ENCODE measurements at places on chromosomes 6 and 20.
A peak's percentile ranks its signal among the peaks of the same experiment; 100 is the strongest.

- DNase-seq = no peak
Observed at GRCh38 chr6:24004659-24005058, 121.4 kb upstream of the NRSN1 start.

- DNase-seq = no peak
Observed at GRCh38 chr6:137258170-137258569, 39.0 kb upstream of the IFNGR1 start.

DNA sequence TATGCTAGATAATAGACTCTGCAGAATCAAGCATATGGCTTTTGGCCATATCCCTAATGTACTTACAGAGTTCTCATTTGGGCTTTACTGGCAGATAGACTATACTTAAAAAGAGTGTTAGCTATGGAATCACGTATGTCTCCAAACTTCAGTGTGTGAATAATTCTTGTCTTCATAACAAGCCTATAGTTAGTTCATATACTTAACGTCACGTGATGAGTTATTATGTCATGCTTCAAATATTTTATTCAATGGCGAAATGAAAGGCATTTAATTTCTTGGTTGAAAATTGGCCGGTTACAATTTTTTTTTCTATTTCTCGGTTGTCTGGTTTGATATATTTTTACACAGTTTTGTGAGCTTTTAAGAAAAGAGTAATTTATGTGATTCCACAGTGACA lies 62.7 kb downstream of the MEI4 start:
- no peak for DNase-seq

GRCh38 chr6:156163311-156163710 lies 613.9 kb upstream of the ARID1B start:
- no peak for DNase-seq

DNA sequence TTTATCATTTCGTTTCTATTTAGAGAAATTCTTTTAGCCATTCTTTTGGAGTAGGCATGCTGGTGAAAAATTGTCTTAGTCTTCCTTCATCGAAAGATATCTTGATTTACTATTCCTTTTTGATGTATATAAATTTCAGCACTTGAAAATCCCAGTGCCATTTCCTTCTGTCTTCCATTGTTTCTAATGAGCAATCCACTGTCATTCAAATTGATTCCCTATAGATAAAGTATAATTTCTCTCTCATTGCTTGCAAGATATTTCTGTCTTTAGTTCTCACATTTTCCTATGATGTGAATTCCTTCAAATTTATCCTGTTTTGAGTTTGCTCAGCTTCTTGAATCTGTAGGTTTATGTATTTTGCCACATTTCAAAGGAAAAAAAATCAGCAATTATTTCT lies 251.1 kb upstream of the CHD6 start:
- no peak for DNase-seq

- DNase-seq = no peak
Observed at GRCh38 chr20:31836853-31837608, 8.4 kb downstream of the FOXS1 start.

DNA sequence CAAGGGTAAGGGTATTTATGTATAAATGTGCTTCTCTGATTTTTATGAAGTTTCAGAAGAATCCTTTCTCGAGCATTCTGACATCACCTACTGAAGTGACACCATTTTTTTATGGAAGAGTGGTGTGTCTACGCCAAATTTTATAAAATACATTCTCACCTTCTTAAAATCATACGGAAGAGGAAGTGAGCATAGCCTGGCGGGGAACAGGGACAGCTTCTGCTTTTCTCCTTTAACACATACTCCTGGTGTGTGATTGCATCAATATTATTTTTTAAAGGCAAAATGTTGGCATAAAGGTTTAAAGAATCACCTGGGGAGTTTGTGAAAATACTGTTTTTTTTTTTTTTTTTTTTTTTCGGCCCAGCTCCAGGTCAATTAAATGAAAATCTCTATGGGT lies 733.6 kb upstream of the MAN1A1 start:
- DNase-seq = no peak

- DNase-seq = no peak
Observed at GRCh38 chr20:41140226-41141133, 3.1 kb downstream of the PLCG1 start.

DNA sequence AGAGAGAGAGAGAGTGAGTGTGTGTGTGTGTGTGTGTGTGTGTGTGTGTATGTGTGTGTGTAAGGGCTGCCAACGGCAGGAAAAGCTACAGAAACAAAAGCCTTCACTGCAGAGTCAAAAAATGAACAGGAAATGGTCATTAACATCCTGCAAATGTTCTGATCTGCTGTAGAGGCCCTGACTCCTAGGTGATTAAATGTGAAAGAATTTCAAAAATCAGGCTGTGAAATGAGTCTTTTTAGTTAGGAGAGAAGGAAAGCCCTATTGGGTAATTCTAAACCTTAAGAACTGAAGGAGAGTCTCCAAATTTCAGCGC lies 166.5 kb upstream of the MYLIP start:
- no peak for DNase-seq

GRCh38 chr20:57251344-57251743 lies 15.1 kb downstream of the BMP7 start:
- no peak for DNase-seq

DNA sequence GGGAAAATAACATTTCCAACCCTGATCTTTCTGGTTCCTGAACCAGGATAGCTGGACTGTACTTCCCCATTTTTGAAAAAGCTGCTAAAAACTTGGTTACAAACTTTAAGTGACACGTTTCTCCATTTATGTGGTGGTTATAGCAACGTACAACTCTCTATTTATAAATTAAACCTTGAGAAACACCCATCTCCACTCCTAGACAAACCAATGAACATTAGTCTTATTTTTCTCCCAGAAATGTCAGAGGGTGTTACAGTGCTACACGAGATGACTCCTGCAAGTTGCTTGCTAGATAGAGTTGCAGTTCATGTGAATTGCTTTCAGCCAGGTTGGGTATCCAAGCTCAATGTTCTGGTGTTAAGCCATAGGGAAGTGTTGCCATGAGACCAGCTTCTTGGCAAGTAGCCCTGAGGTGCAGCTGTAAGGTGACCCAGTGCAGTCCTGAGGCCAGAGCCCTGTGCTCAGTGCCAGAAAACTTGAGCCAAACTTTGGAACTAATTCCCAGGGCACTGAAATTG lies 51.3 kb upstream of the REV3L start:
- no peak for DNase-seq

GRCh38 chr6:4948781-4949450 lies 54.9 kb downstream of the RPP40 start:
- DNase-seq = no peak

DNA sequence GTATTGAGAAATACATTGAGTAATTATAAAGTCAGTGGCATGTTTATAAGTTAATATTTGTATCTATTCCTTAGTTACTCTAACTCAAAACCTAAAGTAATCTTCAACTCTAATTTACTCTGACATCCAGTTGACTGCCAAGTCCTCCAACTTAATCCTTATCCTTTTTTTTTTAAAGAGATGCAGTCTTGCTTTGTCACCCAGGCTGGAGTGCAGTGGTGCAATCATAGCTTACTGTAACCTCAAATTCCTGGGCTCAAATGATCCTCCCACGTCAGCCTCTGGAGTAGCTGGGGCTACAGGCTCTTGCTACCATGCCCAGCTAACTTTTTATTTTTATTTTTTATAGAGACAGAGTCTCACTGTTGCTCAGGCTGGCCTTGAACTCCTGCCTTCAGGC lies 24.4 kb downstream of the PTPN1 start:
- no peak for DNase-seq

DNA sequence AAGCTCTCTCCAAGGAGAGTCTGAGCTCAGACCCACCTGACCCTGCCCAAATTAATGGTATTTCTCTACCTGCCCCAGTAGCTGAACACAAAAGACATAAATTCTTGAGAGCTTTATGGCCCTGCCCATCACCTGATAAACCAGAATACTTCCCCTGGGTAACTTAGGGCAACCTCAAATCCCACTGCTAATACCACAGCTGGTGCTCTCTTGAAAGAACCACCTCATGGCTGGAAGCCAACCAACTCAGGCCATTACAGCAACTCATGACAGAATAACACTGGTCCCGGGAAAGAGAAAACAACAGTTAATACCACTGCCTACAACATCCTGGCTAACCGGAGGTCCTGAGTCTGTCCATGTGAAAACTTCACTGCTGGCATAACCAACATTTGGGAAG lies 328.6 kb downstream of the NKAIN2 start:
- peak; percentile 23 for DNase-seq

DNA sequence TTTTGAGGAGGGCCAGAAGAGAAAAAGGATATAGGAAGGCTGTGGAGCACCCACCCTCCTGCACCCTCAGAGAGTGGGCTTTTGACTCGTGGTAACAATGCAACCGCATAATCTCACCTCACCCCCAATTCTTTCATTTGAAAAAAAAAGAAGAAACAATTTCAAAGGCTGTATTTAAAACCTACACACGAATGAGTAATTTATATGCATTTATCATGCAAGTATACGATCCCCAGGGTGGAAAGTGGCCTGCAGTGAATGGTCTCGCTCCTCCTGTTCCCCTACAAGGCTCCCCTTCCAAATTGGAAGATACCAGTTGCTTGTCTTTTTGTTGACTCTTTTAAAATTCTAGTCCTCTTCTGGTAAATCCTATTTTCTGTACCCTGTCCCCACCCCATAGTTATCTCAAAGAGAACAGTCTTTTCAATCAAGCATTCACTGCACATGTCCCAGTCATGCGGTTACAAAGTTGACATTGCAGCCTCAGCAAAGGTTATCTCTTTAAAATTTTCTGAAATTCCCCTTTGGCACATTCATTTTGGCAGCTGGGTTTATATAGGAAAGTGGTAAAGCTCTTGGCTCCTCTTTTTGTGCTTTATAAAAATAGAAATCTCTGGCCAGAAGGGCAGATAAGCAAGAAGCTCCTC lies 110.6 kb downstream of the ARID1B start:
- no peak for DNase-seq

GRCh38 chr20:52539891-52540290 lies 348.3 kb upstream of the ZFP64 start:
- DNase-seq = no peak

GRCh38 chr6:14790976-14791375 lies 454.9 kb upstream of the JARID2 start:
- DNase-seq = no peak
